ENCODE measurements at places on chromosomes 4 and X. TPM values are rescaled to one million over a fixed set of nuclear protein-coding genes. Genes with fewer than 3 reads are reported as not detected.
A peak's percentile ranks its signal among the peaks of the same experiment; 100 is the strongest.

DNA sequence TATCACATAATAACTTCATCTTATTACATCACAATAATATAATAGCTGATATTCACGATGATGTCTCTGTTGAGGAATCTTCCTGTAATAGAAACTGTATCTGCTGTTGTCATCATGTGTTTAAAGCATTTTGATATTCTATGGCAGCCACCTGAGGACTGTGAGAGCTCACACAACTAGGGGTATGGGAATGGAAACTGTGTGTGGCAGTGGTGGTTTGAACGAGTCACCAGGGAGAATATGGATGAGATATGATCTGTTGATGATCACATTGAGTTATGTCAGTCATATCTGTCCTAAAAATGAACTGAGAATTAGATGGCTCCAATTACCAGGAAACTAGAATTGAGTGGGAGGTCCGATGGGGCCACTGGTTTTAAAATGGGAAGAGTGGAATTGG, 169.6 kb downstream of the MID1IP1 start:
- H3K27ac ChIP-seq, result no peak overlapping the region
- DNase-seq, result no peak
- H3K27me3 ChIP-seq, result no peaks in the 10 kb centered on the region

Gene CLDN22
- 1.0 TPM for total RNA-seq

Gene EVC2
- 5.6 TPM for total RNA-seq

- DNase-seq, result no peak
- no peaks in the 10 kb centered on the region for H3K27me3 ChIP-seq
- H3K4me1 ChIP-seq, result no peaks in the 10 kb centered on the region
Measured at GRCh38 chrX:110286106-110286505, 31.8 kb downstream of the AMMECR1 start.

- no peaks in the 10 kb centered on the region for H3K4me1 ChIP-seq
- H3K36me3 ChIP-seq, result no peaks in the 10 kb centered on the region
- no peaks in the 10 kb centered on the region for H3K27me3 ChIP-seq
- H3K27ac ChIP-seq, result peak overlapping the region; percentile 54
- H3K4me3 ChIP-seq, result no peak overlapping the region
- no peak for DNase-seq
Measured at GRCh38 chrX:11434607-11435006, 141.4 kb downstream of the AMELX start.

DNA sequence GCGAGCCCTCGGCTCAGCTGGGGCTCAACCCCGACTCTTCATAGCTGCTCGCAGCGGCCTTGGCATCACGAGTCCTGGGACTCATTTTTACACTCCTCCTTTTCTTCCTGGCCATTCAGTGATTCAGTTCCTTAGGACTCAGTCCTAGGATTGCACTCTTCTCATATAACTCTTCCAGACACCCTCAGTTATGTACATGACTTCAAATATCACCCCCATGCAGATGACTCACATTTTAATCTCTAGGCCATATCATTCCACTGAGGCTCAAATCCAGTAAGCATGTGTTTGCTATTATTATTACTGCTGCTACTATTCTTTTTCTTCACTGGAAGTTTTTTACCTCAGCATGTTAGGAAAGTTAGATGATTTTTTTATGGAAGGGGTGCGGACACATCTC, 14.4 kb downstream of the ITGB1BP2 start:
- H3K4me3 ChIP-seq, result no peak overlapping the region
- H3K27ac ChIP-seq, result peak overlapping the region; percentile 59
- DNase-seq, result no peak
- H3K36me3 ChIP-seq, result no peaks in the 10 kb centered on the region

GRCh38 chr4:41638866-41639265, 100.9 kb downstream of the LIMCH1 start:
- H3K36me3 ChIP-seq, result no peaks in the 10 kb centered on the region
- no peaks in the 10 kb centered on the region for H3K27me3 ChIP-seq
- no peaks in the 10 kb centered on the region for H3K4me1 ChIP-seq
- DNase-seq, result no peak
- H3K4me3 ChIP-seq, result no peak overlapping the region

GRCh38 chr4:21512353-21512752, 436.2 kb downstream of the KCNIP4 start:
- H3K36me3 ChIP-seq, result no peaks in the 10 kb centered on the region
- H3K4me1 ChIP-seq, result no peaks in the 10 kb centered on the region
- DNase-seq, result no peak
- no peak overlapping the region for H3K27ac ChIP-seq
- no peak overlapping the region for H3K4me3 ChIP-seq
- H3K27me3 ChIP-seq, result no peaks in the 10 kb centered on the region

Gene GLRA2
- 0.48 TPM for total RNA-seq

DNA sequence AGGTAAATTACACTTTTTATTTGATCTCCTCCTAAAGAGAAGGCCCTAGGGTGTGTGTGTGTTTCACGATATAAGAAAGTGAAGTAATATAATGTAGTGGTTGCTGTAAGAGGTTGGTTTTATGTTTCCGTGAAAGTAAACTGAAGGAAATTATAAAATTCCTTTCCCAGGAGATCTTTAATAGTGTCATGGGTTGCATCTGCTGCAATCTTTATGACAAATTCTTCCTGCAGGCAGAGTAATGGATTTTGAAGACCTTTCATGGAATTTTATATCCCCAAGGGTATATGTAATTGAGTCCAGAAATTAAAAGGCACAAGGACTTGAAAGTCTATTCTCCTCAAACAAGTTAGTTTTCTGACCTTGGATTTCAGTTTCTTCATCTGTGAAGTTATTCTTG, 538.6 kb downstream of the ANKRD50 start:
- H3K4me1 ChIP-seq, result no peaks in the 10 kb centered on the region
- no peak for DNase-seq
- H3K27me3 ChIP-seq, result no peaks in the 10 kb centered on the region

- no peak overlapping the region for H3K4me3 ChIP-seq
- no peak for DNase-seq
- H3K4me1 ChIP-seq, result no peaks in the 10 kb centered on the region
- H3K36me3 ChIP-seq, result no peaks in the 10 kb centered on the region
Measured at GRCh38 chr4:108053251-108053711, 63.6 kb downstream of the HADH start.

- H3K4me1 ChIP-seq, result no peaks in the 10 kb centered on the region
- no peak overlapping the region for H3K4me3 ChIP-seq
- no peaks in the 10 kb centered on the region for H3K36me3 ChIP-seq
- H3K27ac ChIP-seq, result no peak overlapping the region
- DNase-seq, result no peak
- no peaks in the 10 kb centered on the region for H3K27me3 ChIP-seq
Measured at GRCh38 chrX:18401848-18402213, 23.6 kb upstream of the CDKL5 start.

Gene GLRB
- 1.0 TPM for total RNA-seq

Gene CDKL2
- 3.1 TPM for total RNA-seq

DNA sequence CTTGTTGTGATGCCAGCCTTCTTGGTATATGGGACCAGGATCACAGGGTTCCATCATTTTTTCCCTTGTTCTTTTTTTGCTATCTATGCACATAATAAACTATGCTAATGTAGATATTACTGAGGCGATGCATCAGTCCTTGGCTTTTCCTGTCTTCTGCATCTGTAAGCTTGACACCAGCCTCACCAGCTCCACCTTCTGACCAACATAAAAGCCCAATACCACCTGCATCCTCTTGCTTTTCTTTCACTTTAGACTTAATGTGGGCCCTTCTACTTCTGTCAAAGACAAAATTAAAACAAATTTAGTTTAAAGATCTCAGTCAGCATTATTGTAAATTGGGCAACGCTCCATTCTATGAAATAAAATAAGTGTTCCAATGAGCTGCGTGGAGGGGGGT, 1718.8 kb upstream of the PCDH10 start:
- no peaks in the 10 kb centered on the region for H3K36me3 ChIP-seq
- no peaks in the 10 kb centered on the region for H3K4me1 ChIP-seq
- DNase-seq, result no peak

Gene DGAT2L6
- total RNA-seq, result not detected

DNA sequence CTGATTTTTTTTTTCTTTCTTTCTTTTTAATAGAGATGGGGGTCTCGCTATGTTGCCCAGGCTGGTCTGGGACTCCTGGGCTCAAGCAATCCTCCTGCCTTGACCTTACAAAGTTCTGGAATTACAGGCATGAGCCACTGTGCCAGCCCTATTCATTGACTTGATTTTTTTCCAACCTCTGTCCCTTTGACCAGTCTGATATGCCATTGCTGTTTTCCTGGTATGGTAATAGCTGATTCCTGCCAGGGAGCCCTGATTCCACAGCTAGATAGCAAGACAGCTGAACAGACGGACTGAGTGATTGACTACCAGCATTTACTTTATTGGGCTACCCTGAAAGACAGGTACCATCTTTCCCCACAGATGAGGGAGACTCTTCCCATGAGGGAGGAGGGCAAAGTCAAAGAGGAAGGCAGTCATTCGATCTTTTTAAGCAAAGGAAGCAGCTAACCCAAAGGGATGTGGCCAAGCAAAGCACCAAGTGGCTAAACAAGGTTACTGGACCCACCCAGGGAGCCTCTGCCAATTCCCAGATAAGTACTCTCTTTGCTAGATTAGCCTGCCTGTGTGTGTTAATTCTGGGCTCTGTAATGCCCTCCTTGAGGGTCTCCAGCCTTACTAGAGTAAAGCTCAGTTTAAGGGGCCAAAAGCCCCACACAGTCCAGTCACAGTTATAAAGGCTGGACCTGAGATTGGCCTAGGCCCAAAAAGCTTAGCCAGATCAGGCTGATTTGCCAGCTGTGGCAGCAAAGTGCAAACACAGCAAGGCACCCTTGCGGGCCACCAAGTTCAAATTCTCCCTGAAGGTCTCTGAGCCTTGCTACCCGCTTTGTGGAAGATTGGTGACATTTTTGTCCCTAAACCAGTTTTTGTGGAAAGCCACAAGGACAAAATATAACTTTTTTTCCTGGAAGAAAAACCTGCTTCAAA, 192.4 kb upstream of the GPC4 start:
- H3K27me3 ChIP-seq, result no peaks in the 10 kb centered on the region
- H3K4me3 ChIP-seq, result no peak overlapping the region
- H3K36me3 ChIP-seq, result no peaks in the 10 kb centered on the region
- no peak overlapping the region for H3K27ac ChIP-seq
- DNase-seq, result no peak

GRCh38 chr4:123480706-123481418, 84.3 kb downstream of the SPRY1 start:
- no peak overlapping the region for H3K27ac ChIP-seq
- H3K36me3 ChIP-seq, result no peaks in the 10 kb centered on the region
- no peak overlapping the region for H3K4me3 ChIP-seq
- no peaks in the 10 kb centered on the region for H3K27me3 ChIP-seq

DNA sequence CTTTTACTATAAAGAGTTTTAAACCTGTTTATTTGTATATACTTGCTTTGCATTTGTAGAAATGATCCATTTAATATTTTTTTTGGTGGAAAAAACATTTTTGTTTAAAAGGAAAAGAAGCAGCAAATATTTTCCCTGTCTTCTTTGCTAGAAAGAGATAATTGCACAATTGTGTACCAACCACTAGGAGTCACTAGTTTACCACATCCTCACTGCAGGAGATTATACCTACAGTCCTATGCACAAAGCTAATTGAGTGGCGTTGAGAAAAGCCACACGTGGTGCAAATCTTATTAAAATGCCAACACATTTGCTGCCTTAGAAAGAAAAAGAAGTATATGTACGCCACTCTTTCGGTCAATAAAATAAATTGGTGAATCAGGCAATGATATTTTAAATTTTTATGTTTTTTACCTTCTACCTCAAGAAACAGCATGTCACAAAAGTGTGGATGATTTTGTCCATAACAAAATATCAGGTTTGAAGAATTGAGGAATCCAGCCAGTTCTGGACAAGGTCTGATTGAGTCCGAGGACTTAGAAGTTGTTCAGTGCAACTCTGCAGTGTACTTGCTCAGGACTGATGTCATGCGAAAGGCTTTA, 102.9 kb downstream of the GRXCR1 start:
- no peak overlapping the region for H3K4me3 ChIP-seq
- H3K27me3 ChIP-seq, result no peaks in the 10 kb centered on the region
- no peaks in the 10 kb centered on the region for H3K4me1 ChIP-seq

GRCh38 chrX:115322375-115322774, 32.9 kb downstream of the LUZP4 start:
- no peaks in the 10 kb centered on the region for H3K4me1 ChIP-seq
- no peak for DNase-seq
- H3K27ac ChIP-seq, result no peak overlapping the region

GRCh38 chrX:153925739-153926551, at the start of gene ARHGAP4:
TSS of gene ARHGAP4 (minus strand) at chrX:153926264. CDS start at chrX:153926202, 62 bp downstream.
- no peaks in the 10 kb centered on the region for H3K36me3 ChIP-seq
- no peak within 1 kb of the TSS for H3K4me3 ChIP-seq

GRCh38 chr4:89175611-89176010, 64.3 kb downstream of the TIGD2 start:
- no peaks in the 10 kb centered on the region for H3K36me3 ChIP-seq
- no peak overlapping the region for H3K4me3 ChIP-seq
- no peak for DNase-seq
- H3K4me1 ChIP-seq, result no peaks in the 10 kb centered on the region
- H3K27ac ChIP-seq, result no peak overlapping the region
- no peaks in the 10 kb centered on the region for H3K27me3 ChIP-seq

Gene DCHS2
- total RNA-seq, result 51.4 TPM

DNA sequence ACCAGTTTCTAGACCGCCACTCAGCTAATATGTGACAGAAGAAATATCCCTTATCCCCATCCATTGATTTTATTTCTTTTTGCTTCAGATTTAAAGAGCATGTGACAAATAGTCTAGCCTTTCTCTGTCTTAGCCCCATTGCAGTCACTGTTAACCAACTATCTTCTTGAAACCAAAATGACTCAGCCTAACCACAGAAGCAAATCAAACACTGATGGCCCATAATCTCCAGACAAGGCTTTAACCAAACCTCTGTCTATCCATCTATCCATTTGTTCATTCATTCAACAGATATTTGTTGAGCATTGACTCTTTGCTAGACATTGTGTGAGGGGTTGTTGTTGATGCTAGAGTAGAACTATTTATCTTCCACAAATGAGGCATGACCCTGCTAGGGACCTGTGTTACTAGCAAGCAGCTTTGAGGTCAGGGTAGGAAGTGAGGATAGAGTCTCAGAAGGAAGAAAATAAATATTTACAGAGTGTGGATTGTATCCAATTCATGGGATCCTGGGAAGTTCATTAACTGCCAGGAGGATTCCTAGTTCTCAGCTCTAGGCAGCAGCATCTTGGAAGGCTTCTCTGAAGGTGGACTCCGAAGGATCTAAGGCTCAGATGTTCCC, 22.5 kb downstream of the HNRNPH2 start:
- no peak overlapping the region for H3K27ac ChIP-seq
- H3K36me3 ChIP-seq, result no peaks in the 10 kb centered on the region
- no peak for DNase-seq
- no peaks in the 10 kb centered on the region for H3K27me3 ChIP-seq
- H3K4me1 ChIP-seq, result no peaks in the 10 kb centered on the region

GRCh38 chr4:22389240-22389870, 126.5 kb downstream of the ADGRA3 start:
- H3K27ac ChIP-seq, result no peak overlapping the region
- no peaks in the 10 kb centered on the region for H3K27me3 ChIP-seq
- H3K36me3 ChIP-seq, result no peaks in the 10 kb centered on the region

- no peaks in the 10 kb centered on the region for H3K27me3 ChIP-seq
- no peak overlapping the region for H3K4me3 ChIP-seq
- no peak overlapping the region for H3K27ac ChIP-seq
- no peaks in the 10 kb centered on the region for H3K36me3 ChIP-seq
- no peaks in the 10 kb centered on the region for H3K4me1 ChIP-seq
Measured at GRCh38 chrX:48636301-48636700, 39.0 kb downstream of the WDR13 start.

Gene ADH1B
- 6.7 TPM for total RNA-seq

Gene LEF1
- 42.6 TPM for total RNA-seq

Gene KIAA1210
- not detected for total RNA-seq

- no peaks in the 10 kb centered on the region for H3K4me1 ChIP-seq
- H3K4me3 ChIP-seq, result no peak overlapping the region
- peak; percentile 24 for DNase-seq
- H3K36me3 ChIP-seq, result no peaks in the 10 kb centered on the region
Measured at GRCh38 chr4:4673070-4673469, 131.2 kb upstream of the STX18 start.

GRCh38 chrX:72080150-72080549, 51.6 kb downstream of the RTL5 start:
- no peaks in the 10 kb centered on the region for H3K27me3 ChIP-seq
- H3K27ac ChIP-seq, result peak overlapping the region; percentile 32
- no peaks in the 10 kb centered on the region for H3K36me3 ChIP-seq
- H3K4me3 ChIP-seq, result no peak overlapping the region
- no peak for DNase-seq
